Anterior cingulate cortex (tissue), 58 donors: ENCODE measurements at places on chromosomes 12 and 14.

GRCh38 chr12:2329661-2330210 is 276.9 kb downstream of the CACNA1C start:
- no peak for DNase-seq

DNA sequence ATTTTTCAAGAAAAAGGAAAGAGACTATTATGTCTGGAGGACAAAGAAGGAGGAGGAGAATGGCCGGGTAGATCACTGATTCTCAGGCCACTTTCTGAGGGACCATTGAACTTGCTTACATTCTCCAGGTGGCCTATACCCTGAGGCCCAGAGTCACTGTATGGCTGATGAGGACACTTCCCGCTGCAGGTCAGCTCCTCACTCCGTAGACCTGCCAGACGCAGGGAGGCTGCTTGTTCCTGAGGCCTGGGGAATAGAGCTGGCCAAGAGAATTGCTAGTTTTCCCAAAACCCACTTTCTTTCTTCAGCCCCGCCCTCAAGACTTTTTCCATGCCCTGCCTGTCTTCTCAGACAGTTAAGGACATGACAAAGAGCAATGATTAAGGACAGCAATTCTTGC is 510.5 kb upstream of the TBX3 start:
- no peak for DNase-seq

- no peak for DNase-seq
These were observed 33.0 kb downstream of the P2RX2 start for GRCh38 chr12:132651444-132652100.

DNA sequence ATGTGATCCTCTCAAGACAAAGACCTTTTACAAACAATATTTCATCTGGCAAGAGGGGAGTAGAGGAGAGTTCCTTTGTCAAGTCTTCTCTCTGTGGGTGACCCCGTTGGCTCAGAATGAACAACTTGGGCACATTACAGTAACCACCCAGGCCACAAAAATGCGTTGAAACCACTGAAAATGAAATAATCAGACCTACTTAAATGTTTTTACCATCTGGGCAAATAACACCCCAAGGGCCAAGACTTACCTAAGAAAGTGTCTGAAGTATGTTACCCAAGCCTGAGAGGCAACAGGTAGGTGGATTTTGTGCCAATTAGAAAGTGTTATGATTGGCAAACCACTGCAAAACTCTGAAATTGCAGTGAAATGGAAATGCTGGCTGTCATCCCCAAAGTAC is 1.3 kb downstream of the TC2N start:
- no peak for DNase-seq

- no peak for DNase-seq
These were observed 3.7 kb upstream of the DHRS4L2 start for GRCh38 chr14:23984891-23985602.

- DNase-seq: no peak
These were observed 1.1 kb downstream of the RPAP3 start for GRCh38 chr12:47704719-47705118.

DNA sequence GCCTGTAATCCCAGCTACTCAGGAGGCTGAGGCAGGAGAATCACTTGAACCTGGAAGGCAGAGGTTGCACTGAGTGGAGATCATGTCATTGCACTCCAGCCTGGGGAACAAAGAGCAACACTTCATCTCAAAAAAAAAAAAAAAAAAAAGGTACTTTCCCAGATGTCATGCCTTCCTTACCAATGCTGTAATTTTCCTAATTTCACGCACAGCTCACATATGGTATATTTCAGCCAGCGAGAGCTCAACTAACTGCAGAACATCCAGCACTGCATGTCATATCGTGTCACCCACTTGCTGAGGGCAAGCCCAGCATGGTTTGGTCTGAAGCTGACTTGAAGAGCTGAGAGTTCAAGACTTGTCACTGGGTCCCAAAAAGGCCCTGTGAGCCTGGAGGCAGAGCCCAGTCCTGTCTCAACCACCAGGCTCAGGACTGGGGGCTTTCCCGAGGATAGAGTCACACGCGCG is 29.0 kb downstream of the NFKBIA start:
- no peak for DNase-seq

DNA sequence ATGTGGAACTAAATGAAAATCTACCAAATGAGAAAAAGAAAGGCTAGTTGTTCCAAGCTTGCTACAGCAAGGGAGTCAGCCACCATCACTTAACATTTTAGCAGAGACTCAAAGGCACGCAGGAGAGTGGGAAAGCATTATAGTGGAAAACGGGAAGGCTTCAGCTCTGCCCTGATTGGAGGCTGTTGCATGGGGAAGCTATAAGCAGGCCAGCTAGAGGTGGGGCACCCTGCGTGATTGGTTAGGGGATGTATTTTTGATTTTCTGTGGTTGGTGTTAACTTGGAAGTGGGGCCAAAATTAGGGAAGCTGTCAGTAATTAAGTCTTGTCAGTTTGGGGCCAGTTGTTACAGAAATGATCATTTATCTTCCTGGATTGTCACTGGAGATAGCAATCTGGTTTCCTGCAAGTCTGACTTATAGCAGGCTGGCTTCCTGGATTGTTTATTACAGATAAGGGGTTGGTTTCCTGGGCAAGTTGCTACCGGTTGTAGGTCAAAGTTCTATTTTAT is 93.9 kb downstream of the FAR2 start:
- DNase-seq: no peak

DNA sequence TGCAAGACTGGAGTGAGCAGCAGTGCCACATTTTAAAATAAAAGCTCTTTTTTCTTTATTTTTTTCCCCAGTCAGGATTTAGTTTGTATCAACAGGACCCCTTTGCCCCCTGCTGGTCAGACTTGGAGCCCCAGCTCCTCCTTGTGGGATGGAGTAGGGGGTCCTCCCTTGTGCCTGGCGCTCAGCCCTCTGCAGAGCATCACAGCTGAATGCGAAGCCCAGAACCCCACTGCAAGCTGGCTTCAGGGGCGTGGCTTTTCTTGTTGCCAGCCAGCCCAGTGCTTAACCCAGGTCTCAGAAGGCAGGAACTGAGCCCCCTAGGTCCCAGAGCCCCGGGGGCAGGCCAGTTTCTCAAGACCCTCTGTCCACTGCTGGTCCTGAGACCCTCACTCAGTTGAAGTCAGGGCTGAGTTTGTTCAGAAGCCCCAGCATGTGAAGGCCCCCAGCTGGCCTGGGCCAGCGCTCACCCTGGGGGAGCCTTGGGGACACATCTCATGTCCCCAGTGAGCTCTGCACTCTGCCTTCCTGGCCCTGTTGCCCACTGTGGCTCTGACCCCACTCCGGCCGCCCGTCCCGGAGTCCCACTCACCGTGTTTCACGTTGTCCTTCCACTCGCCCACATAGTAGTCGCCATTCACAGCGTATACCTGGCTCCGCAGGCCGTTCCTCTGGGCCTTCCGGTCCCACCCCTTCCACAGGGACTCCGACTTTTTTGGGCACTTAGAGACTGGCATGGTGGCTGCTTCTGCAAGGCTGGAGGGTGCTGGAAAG is 519 bp downstream of the MORN3 start:
- DNase-seq: no peak

DNA sequence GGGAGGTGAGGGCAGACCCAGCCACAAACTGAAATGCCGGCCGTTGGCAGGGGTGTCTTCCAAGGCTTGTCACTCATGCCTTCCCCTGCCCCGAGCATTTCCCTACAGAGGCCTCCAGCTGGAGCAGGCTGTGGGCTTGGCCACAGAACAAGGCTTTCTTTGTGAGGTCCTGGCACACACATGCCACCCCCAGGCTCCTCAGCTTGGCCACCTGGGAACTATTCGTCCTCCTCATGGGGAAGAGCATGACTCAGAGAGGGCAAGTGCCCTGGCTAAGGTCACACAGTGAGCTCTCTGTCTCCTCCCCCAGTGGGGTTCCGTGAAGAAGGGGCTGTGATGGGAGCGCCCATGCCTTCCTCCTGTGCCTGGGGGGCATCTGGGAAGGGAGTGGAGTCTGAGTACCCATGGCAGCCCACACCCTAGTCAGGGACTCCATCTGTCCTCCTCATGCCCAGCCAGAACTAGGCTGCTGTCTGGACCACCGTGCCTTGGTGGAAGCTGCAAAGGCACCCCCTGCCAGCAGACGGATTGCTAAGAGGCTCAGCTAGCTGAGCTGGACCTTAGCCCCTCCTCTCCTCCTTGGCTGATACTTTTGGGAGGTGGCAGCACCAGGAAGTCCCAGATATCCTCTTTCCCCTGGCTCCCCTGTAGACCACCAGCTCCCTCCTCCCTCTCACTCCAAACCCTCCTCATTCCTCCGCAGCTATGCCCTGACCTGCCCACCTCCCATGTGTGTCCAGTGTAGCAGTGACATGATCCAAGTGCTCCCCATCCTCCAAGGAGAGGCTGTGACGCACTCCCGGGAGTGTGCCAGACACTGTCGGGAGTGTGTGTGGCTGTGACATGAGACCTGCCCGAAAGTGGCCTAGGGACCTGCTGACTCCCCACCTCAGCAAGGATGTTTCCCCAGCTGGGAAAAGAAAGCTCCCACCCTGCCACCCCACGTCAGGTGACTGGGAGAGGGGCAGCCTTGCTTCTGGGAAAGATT is 21.4 kb downstream of the ABCB9 start:
- peak; percentile 80 for DNase-seq

DNA sequence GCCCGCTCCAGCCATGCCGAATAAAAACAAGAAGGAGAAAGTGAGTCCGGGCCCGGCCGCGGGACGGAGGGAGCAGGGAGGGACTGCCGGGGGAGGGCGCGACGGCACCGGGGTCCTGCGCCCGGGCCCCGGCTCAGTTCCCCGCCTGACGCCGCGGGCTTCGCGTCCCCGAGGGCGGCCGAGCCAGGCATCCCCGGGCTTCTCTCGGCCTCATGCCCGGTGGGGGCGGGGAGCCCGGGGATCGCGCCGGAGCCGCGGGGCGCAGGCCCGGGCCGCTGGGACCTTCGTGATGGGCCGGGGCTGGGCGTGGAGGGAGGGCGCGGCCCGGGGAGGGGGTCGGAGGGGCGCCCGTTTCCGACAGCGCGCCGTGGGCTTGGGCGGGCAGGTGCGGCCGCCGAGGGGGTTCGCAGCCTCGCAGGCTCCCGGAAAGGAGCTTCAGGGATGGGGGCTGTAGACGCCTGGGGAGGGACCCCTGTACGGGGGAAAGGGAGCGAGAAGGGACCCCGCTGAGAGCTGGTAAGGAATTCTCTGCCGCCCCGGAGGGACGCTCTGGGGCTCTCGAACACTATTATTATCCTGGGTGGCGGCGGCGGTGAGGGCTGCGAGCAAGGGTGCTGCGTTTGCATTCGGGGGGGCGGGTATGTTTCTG is 496 bp downstream of the PPP2R5C start:
- DNase-seq: no peak

GRCh38 chr14:101088395-101088667 is 184.8 kb upstream of the RTL1 start:
- DNase-seq: no peak

- no peak for DNase-seq
These were observed 15.2 kb upstream of the CSRNP2 start for GRCh38 chr12:51098611-51099010.

GRCh38 chr14:104883681-104884361 is 18.8 kb downstream of the CEP170B start:
- DNase-seq: no peak

DNA sequence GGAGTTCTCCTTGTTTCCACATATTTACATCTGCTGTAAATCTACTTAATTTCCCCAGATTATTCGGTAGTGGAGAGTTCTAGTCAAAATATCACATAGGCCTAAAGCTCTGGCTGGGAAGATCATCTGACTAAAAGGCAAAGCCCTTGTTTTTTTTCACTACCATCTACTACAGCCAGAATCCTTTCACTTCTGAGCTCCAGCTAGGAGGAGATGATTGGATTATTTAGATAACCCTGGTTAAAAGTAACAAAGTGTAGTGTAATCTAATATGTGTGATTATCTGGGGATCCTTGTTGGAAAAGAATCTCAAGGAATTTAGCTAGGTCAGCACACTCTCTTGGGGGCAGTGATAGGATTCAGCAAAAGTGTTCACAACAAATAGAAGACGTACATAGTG is 125.4 kb downstream of the DYRK2 start:
- no peak for DNase-seq

- DNase-seq: no peak
These were observed 4.3 kb downstream of the GAPDH start for GRCh38 chr12:6538420-6539313.

- DNase-seq: no peak
These were observed 170.3 kb downstream of the GRIN2B start for GRCh38 chr12:13811061-13811460.
